ENCODE measurements at places on chromosomes 12 and 14.

- DNase-seq: no peak
These were observed 29.3 kb downstream of the MYF5 start for GRCh38 chr12:80745851-80746505.

- DNase-seq: no peak
These were observed 259.1 kb upstream of the FKBP4 start for GRCh38 chr12:2535583-2536204.

DNA sequence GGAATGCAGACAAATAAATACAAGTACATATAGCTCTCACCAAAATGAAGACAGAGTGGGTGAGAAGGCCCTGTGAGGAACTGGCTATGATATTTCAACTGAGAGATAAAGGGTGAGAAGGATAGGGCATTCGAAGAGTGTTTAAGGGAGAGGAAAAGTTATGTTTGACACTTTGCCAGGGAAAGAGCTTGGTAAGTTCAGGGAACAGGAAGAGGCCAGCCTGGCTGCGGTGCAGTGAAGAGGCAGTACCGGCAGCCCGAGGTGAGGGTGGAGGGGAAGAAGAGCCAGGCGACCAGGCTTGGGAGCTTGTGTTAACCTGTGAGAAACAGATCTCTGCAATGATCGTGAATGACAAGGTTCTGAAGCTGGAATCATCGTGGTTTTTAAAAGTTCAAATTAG, 84.7 kb upstream of the RFX4 start:
- DNase-seq: no peak

GRCh38 chr14:59320361-59320760, 131.9 kb downstream of the DAAM1 start:
- no peak for DNase-seq

GRCh38 chr12:103301642-103302591, 193.9 kb downstream of the C12orf42 start:
- no peak for DNase-seq

GRCh38 chr14:101194373-101195308, 291.1 kb upstream of the RTL1 start:
- no peak for DNase-seq

- no peak for DNase-seq
These were observed 266.9 kb downstream of the CCDC91 start for GRCh38 chr12:28456934-28457710.

GRCh38 chr14:91032248-91032647, 28.2 kb downstream of the RPS6KA5 start:
- no peak for DNase-seq

DNA sequence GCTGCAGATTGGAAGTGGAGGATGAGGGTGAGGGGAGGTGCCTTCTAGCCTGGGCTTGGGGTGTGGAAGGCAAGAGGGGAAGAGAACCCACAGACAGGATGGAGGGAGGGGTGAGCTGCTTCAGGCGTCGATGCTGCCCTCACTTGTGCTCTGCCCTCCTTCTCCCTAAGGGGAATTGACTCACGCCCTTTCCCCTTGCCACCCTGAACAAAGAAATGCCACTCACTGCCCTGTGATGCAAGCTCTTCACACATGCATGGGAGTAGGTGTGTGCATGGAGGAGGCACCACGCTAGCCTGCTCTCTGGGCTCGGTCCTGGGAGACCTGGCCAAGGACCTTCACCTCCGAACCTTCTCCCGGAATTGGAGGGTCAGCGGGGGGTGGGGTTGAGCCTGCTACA, 35.7 kb upstream of the PRMT8 start:
- no peak for DNase-seq

All from T-helper 2 cell (primary cell).